ENCODE measurements at places on chromosomes 7 and 10. TPM values are rescaled to one million over a fixed set of nuclear protein-coding genes. Genes with fewer than 3 reads are reported as not detected.

C10orf143 gene
- total RNA-seq, result 0.29 TPM

TUBB8 gene
- total RNA-seq, result not detected

ADIRF gene
- 259 TPM for total RNA-seq

ZNF398 gene
- 8.2 TPM for total RNA-seq

DNA sequence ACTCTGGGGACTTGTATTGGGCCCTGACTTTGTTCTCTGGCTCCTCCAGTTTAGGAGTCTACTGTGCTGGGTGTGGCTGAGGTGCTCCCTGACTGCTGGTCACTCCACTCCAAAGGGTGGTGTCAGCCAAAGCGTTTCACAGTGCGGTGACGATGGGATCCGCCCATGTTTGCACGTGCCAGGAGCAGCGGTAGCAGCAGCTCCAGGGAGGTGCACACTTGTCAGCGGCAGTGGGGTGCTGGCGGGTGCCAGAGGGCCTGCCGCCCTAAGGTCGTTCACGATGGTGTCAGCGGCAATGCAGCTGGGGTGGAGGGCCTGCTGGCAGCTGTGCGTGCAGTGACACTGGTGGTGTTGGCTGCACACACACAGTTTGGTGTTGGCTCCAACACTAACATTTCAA is 268.5 kb upstream of the AKR1E2 start:
- H3K4me1 ChIP-seq, result no peaks in the 10 kb centered on the region
- no peaks in the 10 kb centered on the region for H3K36me3 ChIP-seq
- no peak overlapping the region for H3K4me3 ChIP-seq
- H3K27ac ChIP-seq, result no peak overlapping the region
- H3K27me3 ChIP-seq, result no peaks in the 10 kb centered on the region

AGAP3 gene
- 88.2 TPM for total RNA-seq

FGF8 gene
- not detected for total RNA-seq

GRCh38 chr10:18681971-18682411 is 22.8 kb downstream of the ARL5B start:
- H3K27ac ChIP-seq, result peak overlapping the region; percentile 87
- H3K36me3 ChIP-seq, result 0 out of 2 replicates have a peak, but pooled peaks cover under 1% of the 10 kb centered on the region
- no peaks in the 10 kb centered on the region for H3K27me3 ChIP-seq
- peak; percentile 86 for DNase-seq
- H3K4me3 ChIP-seq, result peak overlapping the region; percentile 39
- H3K4me1 ChIP-seq, result peaks cover 38% of the 10 kb centered on the region

KAZALD1 gene
- total RNA-seq, result 24.9 TPM

AKR1C2 gene
- total RNA-seq, result 0.66 TPM

GRCh38 chr7:93165447-93165846 is 17.3 kb upstream of the SAMD9L start:
- H3K27me3 ChIP-seq, result no peaks in the 10 kb centered on the region
- H3K27ac ChIP-seq, result no peak overlapping the region
- no peak for DNase-seq

GRCh38 chr10:17062493-17062892 is 67.1 kb downstream of the CUBN start:
- H3K27me3 ChIP-seq, result no peaks in the 10 kb centered on the region
- no peaks in the 10 kb centered on the region for H3K36me3 ChIP-seq
- DNase-seq, result peak; percentile 68
- peaks cover 48% of the 10 kb centered on the region for H3K4me1 ChIP-seq
- H3K27ac ChIP-seq, result peak overlapping the region; percentile 97

DNA sequence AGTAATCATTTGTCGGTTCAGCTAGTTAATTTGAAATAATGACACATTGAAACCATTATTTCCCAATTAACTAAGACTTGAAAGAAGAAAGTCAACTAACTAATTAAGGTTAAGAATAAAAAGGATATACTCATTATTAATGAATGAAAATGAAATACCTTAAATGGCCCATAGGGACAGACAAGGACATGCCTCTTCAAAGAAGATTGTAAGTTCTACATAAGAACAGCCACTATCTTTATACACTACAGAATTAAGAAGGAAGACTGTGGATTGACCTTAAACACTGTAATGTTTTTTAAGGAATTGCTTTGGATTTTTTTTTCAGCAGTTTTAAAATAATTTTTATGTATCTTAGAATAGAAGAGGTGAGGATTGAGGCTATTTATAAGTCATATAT is 60.7 kb downstream of the CSTF2T start:
- peak; percentile 47 for DNase-seq
- peaks cover 10% of the 10 kb centered on the region for H3K4me1 ChIP-seq
- H3K36me3 ChIP-seq, result no peaks in the 10 kb centered on the region
- no peak overlapping the region for H3K27ac ChIP-seq

- no peak overlapping the region for H3K27ac ChIP-seq
- no peaks in the 10 kb centered on the region for H3K27me3 ChIP-seq
- no peak for DNase-seq
Measured at GRCh38 chr10:80199828-80200227, 5.5 kb downstream of the ANXA11 start.

- H3K27me3 ChIP-seq, result no peaks in the 10 kb centered on the region
- H3K4me3 ChIP-seq, result no peak overlapping the region
- no peaks in the 10 kb centered on the region for H3K36me3 ChIP-seq
Measured at GRCh38 chr7:149414745-149415390, 46.0 kb downstream of the ZNF777 start.

GRCh38 chr10:70135684-70136083 is 3.1 kb upstream of the AIFM2 start:
- H3K4me3 ChIP-seq, result no peak overlapping the region
- H3K4me1 ChIP-seq, result peaks cover 29% of the 10 kb centered on the region
- no peak overlapping the region for H3K27ac ChIP-seq
- peaks cover 9% of the 10 kb centered on the region for H3K36me3 ChIP-seq

PRPS1L1 gene
- total RNA-seq, result not detected

GRCh38 chr7:139600306-139600705 is 76.8 kb downstream of the CLEC2L start:
- H3K4me1 ChIP-seq, result 0 out of 2 replicates have a peak, but pooled peaks cover 7% of the 10 kb centered on the region
- DNase-seq, result no peak
- H3K27ac ChIP-seq, result no peak overlapping the region
- H3K27me3 ChIP-seq, result no peaks in the 10 kb centered on the region
- peaks cover 72% of the 10 kb centered on the region for H3K36me3 ChIP-seq

PEX1 gene
- 8.5 TPM for total RNA-seq

DNA sequence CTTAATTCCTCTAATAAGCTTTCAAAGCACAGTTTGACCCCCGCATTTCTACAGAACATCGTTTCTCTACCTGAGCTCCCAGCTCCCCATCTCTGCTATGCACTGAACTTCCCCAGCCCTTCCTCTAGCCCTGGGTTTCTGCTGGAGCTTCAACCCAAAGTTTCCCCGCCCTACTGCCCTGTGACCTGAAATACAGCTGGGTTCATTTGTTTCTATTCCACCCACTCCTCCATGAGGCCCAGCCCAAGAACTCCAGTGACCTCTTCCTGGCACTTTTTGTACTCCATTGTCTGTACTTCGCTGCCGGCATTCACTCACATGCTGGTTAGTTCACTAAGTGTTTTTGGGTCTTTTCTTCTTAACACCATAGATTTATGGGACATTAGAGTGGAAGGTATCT is 35.8 kb downstream of the ADRB1 start:
- H3K27me3 ChIP-seq, result no peaks in the 10 kb centered on the region
- no peaks in the 10 kb centered on the region for H3K36me3 ChIP-seq
- H3K27ac ChIP-seq, result no peak overlapping the region
- H3K4me3 ChIP-seq, result no peak overlapping the region
- peaks cover 20% of the 10 kb centered on the region for H3K4me1 ChIP-seq

- H3K36me3 ChIP-seq, result no peaks in the 10 kb centered on the region
- DNase-seq, result no peak
- no peaks in the 10 kb centered on the region for H3K4me1 ChIP-seq
- no peaks in the 10 kb centered on the region for H3K27me3 ChIP-seq
Measured at GRCh38 chr10:97291357-97292096, 910 bp downstream of the ARHGAP19 start.

DNA sequence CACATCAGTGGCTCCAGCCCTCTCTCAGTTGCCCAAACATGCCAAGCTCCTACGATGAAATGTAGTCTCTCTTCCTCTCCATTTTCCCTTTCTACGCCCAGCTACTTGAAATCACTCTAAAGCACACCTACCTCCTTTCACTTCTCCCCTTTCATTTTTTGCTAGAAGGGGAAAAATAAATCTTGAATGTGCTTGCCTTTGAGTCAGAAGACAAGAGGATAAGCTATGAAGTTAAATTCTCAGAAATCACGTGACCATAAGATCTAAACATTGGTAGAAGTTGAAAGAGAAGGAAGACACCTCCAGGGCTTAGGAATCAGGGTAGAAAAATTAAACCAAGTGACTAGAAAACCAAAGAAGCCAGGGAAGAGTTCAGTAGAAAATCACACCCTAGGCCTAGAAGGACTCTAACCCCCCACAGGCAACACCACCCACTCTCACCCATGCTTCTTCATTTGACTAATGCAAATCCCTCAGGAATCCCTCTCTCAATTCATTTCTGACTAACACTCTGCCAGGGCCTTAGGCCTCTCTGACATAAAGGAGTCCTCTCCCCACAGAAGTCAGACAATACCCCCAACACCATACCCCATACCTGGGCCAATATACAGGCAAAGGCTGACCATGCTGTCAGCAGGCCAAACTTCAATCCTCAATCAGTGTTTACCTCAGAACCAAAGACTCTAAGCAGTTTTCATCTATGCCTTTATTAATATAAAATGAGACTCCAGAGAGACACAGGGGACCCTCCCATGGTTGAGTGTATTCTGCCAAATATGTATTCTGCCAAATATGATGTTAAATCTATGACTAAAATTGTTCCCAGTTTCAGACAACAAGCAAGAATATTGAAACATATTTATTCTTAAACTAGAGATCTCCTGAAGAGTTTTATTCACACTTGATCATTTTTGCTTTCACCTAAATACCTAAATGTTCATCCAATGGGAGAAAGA is 84.8 kb downstream of the ELMO1 start:
- no peak overlapping the region for H3K4me3 ChIP-seq
- no peaks in the 10 kb centered on the region for H3K4me1 ChIP-seq
- H3K36me3 ChIP-seq, result no peaks in the 10 kb centered on the region
- DNase-seq, result no peak
- H3K27ac ChIP-seq, result no peak overlapping the region

GRCh38 chr10:28291881-28292297 is 11.0 kb downstream of the MPP7 start:
- no peaks in the 10 kb centered on the region for H3K36me3 ChIP-seq
- H3K4me1 ChIP-seq, result peaks cover 15% of the 10 kb centered on the region
- DNase-seq, result peak; percentile 79
- H3K27me3 ChIP-seq, result no peaks in the 10 kb centered on the region
- peak overlapping the region; percentile 49 for H3K27ac ChIP-seq

GRCh38 chr7:29926741-29927140 is 62.9 kb downstream of the SCRN1 start:
- H3K27me3 ChIP-seq, result no peaks in the 10 kb centered on the region
- H3K4me3 ChIP-seq, result no peak overlapping the region
- DNase-seq, result no peak
- 0 out of 2 replicates have a peak, but pooled peaks cover 3% of the 10 kb centered on the region for H3K36me3 ChIP-seq

Measured in PC-3 (cell line).